ENCODE measurements at places on chromosomes 6 and 20. TPM values are rescaled to one million over a fixed set of nuclear protein-coding genes. Genes with fewer than 3 reads are reported as not detected.

DNA sequence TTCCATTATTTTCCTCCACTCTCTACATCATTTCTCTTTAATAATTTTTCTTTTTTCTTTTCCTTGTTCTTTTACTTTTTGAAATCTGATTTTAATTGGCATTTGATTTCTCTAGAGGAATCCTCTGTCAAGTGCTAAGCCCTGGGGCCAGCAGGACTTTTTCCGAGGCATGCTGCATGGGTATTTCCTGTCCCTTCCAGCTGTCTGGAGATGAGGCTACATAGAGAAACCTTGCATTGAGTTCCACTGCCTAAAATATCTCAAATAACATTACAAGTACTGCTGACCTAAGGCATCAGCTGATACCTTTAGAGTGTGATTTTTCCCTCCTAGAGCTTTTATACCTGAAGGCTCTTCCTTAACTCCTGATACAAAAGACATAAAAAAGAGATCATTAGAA, 6.2 kb downstream of the RNF217 start:
- DNase-seq = no peak

DNA sequence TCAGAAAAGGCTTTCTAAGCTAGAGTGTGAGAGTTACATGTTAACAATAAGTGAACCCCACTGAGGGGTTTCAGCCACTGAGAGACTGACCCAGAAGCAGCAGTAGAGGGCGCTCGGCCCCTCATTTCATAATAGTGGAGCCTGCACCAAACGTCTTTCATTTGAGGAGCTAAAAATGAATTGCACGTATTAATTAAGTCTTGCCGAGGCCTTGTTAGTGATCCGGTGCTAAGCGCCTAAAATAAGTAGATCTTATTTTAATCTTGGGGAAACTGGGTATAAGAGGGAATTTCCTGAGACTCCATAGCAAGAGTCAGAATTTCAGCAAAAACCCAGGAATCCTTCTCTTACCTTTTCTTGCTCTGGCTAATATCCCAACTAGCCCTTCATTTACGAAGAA, 209.7 kb downstream of the FARS2 start:
- DNase-seq = no peak

DNA sequence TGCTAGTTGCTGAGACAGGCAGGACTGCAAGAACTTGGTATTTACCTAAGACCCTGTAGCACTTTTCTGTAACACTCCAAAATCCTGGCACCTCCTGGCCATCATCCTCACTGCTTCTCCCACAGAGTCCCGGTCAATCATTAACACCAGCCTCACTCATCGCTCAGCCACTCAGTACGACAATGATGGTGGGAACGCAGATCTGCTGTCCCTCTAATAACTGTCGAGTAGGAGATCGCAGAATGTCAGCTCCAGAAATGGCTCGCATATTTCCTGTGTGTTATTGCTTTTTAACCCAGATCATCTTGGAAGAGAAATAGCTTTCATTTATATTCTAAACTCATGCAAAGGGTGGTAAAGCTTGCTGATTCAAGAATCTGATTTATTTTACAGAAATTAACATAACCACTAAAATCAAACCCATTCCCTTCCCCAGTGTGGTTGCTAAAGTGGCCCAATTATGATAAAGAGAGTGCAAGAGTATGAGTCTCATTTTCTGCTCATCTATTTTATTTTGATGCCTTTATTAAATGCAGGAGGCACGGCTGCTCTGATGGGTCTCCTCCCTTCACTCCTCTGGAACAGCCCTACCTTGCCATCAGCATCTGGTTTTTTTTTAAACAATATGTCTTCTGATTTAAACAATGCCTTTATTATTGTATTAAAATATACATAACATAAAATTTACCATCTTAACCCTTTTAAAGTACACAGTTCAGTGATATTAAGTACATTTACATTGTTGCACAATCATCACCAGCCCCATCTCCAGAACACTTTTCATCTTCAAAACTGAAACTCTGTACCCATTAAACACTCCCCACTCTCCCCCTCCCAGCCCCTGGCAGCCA, 28.3 kb upstream of the GGTLC1 start:
- DNase-seq = no peak

DNA sequence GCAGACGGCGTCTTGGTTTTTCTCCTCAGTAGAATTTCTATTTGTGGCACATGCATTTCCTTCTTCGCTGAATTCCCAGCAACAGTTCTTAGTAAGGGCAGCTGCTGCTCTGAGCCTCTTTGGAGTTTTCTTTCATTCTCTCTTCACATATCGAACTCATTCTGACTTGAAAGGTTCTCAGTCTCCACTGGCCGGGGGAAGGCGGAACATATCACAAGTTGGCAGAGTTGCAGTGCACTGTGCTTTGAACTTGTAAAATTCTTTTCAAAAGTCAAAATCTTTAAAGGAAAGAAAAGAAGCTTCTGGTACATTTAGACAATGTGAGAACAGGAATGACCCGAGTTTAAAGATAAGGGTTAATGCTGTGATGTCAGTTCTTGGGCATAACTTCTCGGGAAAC, 286.1 kb upstream of the MAP3K7 start:
- no peak for DNase-seq

DNA sequence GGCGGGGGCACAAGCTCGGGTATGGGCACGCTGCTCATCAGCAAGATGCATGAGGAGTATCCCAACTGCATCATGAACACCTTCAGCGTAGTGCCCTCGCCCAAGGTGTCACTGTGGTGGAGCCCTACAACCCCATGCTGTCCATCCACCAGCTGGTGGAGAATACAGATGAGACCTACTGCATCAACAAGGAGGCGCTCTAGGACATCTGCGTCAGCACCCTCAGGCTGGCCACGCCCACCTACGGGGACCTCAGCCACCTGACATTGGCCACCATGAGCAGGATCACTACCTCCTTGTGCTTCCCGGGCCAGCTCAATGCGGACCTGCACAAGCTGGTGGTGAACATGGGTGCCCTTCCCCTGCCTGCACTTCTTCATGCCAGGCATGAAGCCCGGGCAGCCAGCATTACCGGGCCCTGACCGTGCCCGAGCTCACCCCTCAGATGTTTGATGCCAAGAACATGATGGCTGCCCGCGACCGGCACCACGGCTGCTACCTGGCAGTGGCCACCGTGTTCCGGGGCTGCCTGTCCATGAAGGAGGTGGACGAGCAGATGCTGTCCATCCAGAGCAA, 12.8 kb downstream of the GABRR2 start:
- DNase-seq = no peak

GRCh38 chr6:37548067-37548674, 48.5 kb upstream of the CCDC167 start:
- no peak for DNase-seq

- no peak for DNase-seq
These were observed 50.6 kb upstream of the SLC2A12 start for GRCh38 chr6:134103006-134103405.

DNA sequence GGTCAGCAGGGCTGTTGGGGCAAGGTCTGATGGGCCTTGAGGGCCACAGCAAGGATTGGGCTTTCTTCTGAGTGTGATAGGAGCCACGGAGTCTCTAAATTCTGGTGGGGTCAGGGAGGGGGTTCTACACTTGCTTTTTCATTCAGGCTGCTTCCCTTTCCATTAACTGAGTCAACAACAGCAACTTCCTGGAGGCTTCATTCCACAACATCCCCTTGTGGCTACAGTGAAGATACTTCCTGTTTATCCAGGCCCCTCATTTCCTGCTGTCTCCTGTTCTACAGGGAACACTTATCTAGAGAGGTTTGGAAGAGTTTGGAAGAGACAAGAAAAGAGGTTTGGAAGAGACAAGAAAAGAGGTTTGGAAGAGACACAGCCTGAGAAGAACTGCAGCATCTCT, 144.8 kb upstream of the ENPP5 start:
- no peak for DNase-seq

DNA sequence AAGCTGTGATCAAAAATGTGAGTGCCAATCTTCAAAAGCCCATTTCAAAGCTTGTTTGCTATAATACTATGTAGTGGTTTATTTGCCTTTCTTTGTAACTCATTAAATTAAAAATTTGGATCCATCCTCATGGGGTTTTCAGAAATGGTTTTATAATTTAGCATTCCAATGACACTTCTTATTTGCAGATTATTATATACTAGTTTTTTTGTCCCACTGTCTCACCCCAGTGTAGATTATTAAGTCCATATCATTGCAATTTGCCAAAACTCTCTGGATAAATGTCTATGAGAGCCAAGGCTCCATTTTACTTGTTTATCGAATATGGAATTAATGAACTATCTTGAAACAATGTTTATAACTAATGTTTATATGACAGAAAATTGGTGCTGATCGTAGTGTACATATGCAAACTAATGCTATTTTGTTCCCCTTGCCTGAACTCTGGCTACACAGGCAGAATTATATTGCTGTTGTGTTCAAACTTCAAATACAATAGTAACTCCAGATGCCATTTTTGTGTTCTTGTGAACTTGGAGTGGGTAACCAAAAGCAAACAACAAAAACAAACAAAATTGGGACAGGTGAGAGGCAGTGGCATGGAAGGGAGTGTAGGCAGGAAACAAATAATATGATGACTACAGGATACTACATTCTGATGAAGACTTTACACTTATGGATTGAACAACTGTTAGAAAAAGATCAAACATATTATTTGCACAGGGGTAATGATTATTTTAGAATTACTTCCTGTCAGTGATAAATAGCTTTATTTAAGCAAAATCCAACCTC, 307.1 kb upstream of the FLRT3 start:
- no peak for DNase-seq

DNA sequence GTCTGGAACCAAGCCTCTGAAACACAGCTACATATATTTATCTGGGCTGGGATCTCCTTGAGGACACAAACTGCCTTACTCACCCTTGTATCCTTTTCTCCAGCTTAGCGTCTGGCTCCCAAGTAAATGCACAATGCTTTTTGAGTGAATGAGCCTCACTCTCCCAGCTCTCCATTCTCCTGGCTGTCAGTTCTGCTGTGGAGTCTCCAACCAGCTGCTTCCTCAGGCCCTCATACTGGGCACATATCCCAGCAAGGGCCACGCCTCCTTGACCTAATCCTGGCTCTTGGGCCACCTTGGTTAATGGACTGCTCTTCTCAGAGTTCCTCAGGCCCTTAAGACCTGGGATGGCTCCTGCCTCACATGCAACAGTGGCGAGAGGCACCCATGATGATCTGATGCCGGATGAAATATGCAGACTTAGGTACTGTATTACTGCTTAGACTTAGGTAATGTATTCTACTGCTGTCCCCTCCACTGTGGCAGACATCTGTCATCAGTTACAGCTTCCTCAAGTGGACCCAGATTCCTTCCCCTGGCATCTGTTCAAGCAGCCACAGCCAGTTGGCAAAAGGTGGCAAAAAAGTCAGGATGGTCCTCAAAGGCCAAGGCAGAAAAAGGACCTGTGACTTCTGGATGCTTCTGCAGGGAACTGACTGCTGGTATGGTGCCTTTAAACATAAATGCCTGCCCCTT, 16.5 kb downstream of the SNHG17 start:
- DNase-seq = peak; percentile 60

- DNase-seq = no peak
These were observed 31.2 kb upstream of the POPDC3 start for GRCh38 chr6:105210932-105211531.

DNA sequence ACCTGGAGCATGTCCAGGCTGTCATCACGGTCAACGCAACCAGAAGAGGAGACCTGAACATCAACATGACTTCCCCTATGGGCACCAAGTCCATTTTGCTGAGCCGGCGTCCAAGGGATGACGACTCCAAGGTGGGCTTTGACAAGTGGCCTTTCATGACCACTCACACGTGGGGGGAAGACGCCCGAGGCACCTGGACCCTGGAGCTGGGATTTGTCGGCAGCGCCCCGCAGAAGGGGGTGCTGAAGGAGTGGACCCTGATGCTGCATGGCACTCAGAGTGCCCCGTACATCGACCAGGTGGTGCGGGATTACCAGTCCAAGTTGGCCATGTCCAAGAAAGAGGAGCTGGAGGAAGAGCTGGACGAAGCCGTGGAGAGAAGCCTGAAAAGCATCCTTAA, 49.5 kb downstream of the BFSP1 start:
- no peak for DNase-seq

DNA sequence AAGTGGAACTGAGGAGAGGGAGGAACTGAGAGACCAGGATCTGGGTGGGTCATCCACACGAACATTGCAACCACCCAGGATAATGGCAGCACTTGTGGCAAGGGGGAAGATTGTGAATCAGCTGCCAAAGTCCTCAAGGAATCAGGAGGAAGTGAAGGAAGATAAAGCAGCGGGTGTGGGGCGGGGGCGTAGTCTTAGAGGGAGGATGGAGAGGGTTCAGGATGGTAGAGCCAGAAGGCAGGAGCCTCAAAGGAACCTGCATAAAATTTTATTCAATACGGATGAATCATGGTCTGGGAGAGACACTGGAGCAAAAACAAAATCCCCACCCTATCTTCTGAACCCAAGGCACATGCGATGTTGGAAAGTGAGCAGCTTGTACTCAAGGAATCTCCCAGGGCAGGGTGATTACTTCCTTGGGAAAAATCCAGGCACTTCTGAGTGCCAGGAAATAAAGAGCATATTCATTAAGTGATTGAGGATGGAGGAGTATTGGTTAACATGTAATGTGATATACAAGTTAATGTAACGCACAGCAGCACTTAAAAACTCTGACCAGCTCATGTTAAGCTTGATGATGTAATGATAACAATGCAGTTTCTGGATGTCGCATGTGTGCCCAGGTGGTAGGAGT, 82.0 kb upstream of the B3GAT2 start:
- DNase-seq = no peak

DNA sequence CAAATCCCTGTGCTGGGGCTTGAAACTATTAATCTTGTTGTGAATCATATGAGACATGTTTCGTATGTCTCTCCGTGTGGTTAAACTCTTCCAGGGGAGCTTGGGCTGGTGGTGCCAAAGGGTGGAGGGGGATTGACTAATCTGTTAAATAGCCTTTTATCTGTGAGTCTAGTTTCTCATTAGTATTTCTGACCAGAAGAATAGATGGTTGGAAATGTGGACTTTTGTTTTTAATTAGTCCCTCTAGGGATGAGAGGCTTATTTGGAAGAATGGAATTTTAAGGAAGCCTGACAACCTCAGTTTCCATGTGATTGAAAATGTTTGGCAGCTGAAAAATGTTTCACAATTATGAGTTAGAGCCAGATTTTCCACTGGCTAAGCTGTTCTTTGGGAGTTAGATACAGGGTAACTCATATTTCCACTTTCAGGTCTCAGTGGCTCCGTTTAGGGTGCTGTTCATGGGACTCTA, 117.3 kb downstream of the BCKDHB start:
- no peak for DNase-seq

Gene HLA-DRB5
- total RNA-seq = 0.71 TPM

Gene CALHM6
- 1.3 TPM for total RNA-seq

Gene LPA
- total RNA-seq = not detected

Gene SAMD3
- total RNA-seq = not detected

Gene BTN1A1
- total RNA-seq = not detected

Gene CD83
- 1.1 TPM for total RNA-seq
